Diencephalon (tissue), 1 donor: ENCODE measurements at places on chromosomes 6 and 20. TPM values are rescaled to one million over a fixed set of nuclear protein-coding genes. Genes with fewer than 3 reads are reported as not detected.

Gene WDR46
- 35.3 TPM for total RNA-seq

Gene CYP24A1
- total RNA-seq, result 1.2 TPM

Gene SLC13A3
- 6.9 TPM for total RNA-seq

Gene HTR1E
- total RNA-seq, result 3.7 TPM

Gene TMEM63B
- total RNA-seq, result 60.9 TPM

Gene IRF4
- not detected for total RNA-seq

Gene VNN1
- not detected for total RNA-seq

Gene ABHD12
- 69.2 TPM for total RNA-seq

Gene CD109
- 2.3 TPM for total RNA-seq

Gene C4B
- total RNA-seq, result 47.7 TPM
